ENCODE measurements at places on chromosomes 1 and 21.

- DNase-seq = no peak
Observed at GRCh38 chr1:162302306-162303003, 74.2 kb downstream of the SPATA46 start.

- DNase-seq = no peak
Observed at GRCh38 chr1:8354038-8354437, 36.1 kb downstream of the SLC45A1 start.

GRCh38 chr1:203536575-203536974 is 42.6 kb downstream of the OPTC start:
- DNase-seq = no peak

DNA sequence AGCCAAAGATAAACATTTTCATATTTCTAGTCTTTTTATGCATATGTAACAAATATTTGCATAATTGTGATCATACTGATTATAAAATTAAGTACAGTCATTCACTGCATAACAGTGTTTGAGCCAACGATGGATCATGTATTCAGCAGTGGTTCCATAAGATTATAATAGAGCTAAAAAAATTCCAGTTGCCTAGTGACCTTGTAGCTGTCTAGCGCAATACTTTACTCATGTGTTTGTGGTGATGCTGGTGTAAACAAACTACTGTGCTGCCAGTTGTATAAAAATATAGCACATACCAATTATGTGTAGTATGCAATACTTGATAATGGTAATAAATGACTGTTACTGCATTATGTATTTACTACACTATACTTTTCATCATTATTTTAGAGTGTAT is 2.1 kb upstream of the S100A10 start:
- DNase-seq = peak; percentile 9

DNA sequence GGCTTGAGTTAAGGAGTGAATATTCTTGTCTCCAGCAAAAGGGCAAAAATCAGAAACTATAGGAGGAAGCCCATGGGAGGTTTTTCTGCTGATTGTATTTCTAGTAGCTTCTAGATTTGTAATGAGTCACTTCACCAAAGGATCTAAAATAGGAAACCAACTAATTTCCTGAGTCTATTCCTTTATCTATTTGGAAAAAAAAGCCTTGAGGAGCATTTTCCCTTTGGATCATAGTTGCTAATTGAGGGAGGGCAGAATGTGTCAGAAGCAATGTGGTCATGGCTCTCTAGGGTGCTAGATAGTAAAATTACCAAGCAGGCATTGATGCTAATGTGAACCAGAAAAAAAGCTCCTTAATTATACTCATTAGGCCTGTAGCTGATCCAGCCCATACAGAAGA is at the start of gene OR10R2:
OR10R2 (plus strand) TSS at position 301 of the 400 bp plus-strand sequence. CDS start 106 bp downstream, outside the sequence.
- no peak for DNase-seq

DNA sequence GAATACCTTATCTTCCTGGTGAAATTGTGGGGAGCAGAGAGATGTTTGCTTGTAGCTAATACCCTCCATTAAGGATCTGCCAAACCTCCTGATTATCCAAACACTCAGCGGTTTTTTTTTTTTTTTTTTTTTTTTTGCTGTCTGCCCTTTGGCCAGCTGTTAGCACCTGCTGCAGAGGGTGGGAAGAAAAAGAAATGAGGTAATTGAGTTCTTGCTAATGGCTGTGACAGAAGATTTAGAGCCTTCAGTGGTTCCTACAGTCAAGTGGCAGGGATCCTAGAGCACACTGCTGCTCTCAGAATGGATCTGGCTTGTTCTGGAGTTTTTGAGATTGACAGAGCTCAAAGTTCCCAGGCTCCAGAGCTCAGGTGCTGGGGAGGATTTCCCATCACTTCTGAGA is 342.5 kb downstream of the DISC1 start:
- no peak for DNase-seq

- DNase-seq = no peak
Observed at GRCh38 chr1:234605399-234605982, 4.5 kb downstream of the IRF2BP2 start.

DNA sequence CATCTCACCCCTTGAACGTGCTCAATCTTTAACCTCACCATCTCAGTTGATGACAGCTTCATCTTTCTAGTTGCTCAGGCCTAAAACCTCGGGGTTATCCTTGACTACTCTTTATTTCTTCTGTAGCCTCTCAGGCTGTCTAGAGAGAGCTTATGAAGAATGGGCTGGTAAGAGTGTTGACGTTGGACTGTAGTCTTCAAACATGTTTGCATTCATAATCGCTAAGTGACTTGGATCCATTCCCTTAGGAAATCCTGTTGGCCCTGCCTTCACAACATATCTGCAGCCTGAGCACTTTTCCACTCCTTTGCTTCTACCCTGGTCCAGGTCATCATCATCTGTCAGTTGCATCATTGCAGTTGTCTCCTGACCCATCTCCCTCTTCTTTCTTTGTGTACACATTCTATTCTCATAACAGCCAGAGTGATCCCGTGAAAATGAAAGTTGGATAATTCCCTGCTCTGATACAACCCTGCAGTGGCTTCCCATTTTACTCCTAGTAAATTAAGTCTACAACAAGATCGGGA is 10.5 kb downstream of the UCK2 start:
- no peak for DNase-seq

GRCh38 chr1:239126884-239127283 is 259.5 kb upstream of the CHRM3 start:
- DNase-seq = no peak

DNA sequence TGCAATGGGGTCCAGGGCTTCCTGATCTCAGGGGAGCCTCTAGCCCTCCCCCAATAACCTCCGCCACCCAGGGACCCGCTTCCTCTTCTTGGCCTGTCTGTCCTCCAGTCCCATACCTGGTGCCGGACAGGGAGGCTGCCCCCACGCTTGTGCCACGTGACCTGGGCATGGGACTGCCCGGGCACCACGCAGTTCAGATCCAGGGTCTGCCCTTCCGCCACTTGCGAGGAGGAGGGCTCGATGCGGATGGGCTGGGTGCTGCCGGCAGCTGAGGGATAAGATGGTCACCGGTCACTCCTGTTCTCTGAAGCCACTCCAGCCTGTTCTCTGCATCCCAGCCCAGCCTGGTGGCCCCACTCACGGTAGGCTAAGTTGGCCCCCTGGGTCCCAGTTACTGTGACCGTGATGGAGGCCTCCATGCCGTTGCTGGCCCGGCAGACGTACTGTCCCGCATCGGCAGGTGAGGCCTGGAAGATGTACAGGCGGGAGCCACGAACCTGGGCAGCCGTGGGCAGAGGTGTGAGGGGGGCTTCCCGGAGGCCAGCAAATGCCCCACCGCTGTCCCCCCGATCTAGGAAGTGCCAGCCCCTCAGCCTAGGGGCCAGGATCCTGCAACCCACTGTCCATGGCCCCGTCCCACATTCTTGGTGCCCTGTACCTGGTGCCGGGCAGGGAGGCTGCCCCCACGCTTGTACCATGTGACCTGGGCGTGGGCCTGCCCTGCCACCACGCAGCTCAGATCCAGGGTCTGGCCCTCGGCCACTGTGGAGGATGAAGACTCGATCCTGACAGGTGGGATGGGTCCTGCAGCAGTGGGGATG is 39.6 kb downstream of the LDLRAD2 start:
- no peak for DNase-seq

DNA sequence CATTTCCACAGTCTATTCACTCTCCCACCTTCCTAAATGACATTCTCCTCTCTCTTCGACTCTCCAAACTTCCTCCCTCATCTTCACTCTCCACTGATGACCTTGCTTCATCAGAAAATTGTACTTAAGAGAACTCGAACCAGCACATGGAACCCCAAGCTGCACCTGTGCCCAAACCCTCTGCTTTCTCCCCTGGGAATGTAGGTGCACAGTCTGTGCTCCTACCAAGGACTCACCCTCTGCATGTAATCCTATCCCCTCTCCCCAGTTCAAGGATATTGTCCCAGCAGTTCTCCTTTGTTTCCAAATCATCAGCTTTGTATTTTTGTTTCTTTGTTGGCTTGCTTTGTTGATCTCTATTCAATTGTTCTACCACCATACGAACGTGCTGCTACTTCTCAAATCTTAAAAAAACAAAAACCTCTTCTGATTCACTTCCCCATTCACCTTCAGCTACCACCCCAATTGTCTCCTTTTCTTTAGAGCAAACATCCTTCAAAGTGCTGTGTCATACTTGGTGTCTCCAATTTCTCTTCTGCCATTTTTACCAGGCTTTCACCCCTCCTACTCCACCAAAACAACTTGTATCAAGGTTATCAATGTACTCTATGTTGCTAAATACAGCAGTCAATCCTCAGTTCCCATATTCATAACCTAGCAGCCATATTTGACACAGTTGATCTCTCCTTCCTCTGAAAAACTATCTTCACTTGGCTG is 26.8 kb downstream of the RAB3B start:
- DNase-seq = no peak

DNA sequence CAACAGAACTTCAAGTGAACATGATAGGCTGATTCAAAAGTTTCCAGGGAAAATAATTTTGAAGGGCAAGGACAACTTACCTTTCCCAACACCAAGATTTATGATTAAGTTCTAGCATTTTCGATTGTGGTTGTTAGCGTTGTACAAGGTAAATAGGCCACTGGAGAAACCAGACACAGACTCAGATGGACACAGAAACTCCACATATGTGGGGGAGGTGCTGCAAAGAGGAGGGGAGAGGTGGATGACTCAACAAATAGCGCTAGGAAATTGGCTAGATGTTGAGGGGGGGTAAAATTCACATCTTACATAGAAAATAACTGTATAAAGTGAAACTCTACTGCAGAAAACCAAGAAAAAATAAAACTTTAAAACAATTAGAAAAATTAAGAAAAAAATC is 564.4 kb downstream of the MATN1 start:
- DNase-seq = no peak

GRCh38 chr1:239960366-239960765 is 131.3 kb upstream of the FMN2 start:
- no peak for DNase-seq

- peak; percentile 92 for DNase-seq
Observed at GRCh38 chr1:1305300-1306069, 2.2 kb downstream of the ACAP3 start.

DNA sequence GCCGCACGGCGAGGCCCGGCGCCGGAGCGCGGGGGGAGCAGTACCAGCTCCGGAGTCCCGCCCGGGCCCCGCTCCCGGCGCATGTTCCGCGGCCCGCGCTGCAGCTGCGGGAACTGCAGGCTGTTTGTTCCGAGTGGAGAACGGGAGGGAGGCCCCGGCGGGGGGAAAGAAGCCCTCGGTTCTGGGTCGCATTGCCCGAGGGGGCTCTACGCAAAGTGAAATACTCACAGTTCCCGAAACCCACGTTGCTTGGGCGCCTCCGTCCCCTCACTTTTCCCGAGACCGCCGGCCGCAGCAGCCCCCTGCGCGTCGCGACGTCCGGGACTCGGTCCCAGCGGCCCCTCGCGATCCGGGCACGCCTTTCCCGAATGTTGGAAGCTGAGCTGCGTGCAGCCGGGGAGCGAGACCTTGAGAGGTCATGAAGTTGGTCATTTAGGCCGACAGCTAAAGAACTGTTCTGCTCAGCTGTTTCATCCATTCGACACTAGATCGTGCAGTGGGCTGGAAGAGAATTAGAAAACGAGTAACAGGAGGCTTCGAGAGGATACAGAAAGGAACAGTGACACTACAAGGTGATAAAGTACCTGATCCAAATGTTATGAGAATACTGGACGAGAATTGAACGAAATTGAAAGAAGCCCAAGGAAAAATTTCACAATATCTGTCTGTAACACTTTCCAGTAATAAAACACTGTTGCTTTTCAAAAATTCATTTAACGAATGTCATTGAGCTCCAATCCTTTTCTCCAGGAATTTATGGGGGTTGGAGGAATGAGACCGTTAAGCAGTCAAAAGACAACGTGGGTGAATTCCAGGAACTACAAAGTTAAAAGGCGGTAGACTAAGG is 657 bp upstream of the LIN9 start:
- DNase-seq = peak; percentile 35

DNA sequence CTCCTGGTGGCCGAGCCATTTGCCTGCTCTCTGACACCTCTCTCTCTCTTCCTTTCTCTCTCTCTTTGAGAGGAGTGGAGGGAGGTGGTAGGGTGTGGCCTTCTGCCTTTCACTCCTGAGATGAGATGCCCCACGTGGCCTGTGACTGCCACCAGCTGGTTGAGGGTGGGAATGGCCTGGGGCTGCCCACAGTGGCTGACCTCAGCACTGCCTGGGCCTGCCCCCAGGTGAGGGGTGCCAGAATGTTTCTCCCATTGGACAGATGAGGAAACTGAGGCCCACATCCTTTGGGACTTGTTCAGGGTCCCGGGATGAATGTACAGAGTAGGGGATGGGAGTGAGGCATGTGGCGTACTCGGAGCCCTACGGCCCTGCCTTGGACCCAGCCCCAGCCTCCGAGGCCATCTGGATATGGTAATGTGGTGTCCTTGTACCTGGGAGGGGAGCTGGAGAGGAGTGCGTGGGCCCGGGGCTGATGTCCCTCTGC is 12.7 kb upstream of the C1orf167 start:
- DNase-seq = peak; percentile 64

- DNase-seq = no peak
Observed at GRCh38 chr1:153261281-153262069, 2.0 kb downstream of the LORICRIN start.

GRCh38 chr1:202750024-202750423 is 39.8 kb upstream of the SYT2 start:
- DNase-seq = no peak

DNA sequence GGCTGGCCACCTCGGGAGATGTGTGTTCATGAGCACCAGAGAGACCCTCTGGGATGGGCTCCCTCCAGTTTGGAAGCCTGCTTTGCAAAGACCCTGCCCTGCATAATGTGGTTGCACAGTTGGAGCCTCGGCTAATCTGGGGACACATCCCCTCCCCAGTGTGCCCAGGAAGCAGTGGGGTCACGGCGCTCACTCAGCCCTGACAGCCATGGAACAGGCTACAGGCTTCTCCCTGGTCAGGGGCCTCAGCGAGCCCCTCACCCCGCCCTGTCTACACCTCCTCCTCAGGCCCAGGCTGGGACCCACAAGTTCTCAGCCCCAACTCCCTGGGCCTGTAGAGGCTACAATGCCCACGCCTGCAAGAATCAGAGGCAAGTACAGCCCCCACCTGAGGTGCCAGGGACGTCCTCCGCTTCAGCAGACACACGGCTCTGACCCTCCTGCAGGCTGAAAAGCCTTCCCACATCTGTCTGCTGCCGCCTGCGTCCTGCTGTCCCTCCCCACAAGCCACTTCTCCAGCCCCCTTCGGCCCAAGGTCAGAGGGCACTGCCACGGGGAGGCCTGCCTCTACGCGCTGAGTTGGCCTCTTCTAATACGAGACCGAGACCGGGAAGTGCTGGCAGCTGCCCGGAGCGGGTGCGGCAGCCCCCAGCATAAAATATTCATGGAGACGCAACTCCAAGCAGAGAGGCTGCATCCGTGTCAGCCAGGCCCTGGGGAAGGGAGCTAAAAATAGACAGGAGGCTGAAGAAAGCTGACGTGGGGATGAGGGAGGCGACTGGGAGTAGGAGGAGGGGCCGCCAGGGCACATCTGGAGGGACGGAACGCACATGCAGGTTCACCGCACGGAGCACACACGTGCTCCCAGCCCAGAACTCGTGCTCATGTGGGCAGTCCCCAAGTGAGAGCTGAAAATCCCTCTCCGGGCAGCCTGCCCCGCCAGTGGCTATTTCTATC is 15.2 kb upstream of the GPR153 start:
- peak; percentile 46 for DNase-seq
